ENCODE measurements at places on chromosomes 7 and 10. TPM values are rescaled to one million over a fixed set of nuclear protein-coding genes. Genes with fewer than 3 reads are reported as not detected.

The LRGUK gene
- total RNA-seq = not detected

The TRPV5 gene
- not detected for total RNA-seq

The GIMAP2 gene
- total RNA-seq = 3.4 TPM

The DUSP5 gene
- 72.7 TPM for total RNA-seq

The TRIM50 gene
- total RNA-seq = not detected

The ADRA2A gene
- 0.20 TPM for total RNA-seq
